ENCODE measurements at places on chromosomes 1 and 21.

GRCh38 chr1:27973771-27974416 lies 14.1 kb downstream of the XKR8 start:
- DNase-seq: no peak

- DNase-seq: no peak
Observed at GRCh38 chr1:28509705-28510272, 3.9 kb downstream of the RCC1 start.

GRCh38 chr1:37243368-37244082 lies 209.2 kb upstream of the GRIK3 start:
- no peak for DNase-seq

DNA sequence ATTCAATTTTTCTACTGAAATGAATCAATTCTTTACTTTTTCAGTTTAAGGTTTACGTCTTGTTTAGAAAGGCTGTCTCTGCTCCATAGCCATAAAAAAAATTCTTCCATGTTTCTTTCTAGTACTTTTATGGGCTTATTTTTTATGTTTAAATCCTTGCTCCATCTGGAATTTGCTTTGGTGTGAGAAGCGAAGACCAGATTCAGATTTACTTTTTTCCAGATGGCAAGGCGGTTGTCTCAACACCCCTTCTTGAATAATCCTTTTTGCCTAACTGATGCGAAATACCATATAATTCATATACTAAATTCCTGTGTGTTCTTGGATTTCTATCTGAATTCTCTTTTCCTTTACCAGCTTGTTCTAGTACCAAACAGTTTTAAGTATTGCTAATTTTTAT lies 101.5 kb downstream of the C1orf94 start:
- no peak for DNase-seq

- DNase-seq: no peak
Observed at GRCh38 chr1:207941665-207942064, 30.7 kb upstream of the CD34 start.

GRCh38 chr1:3610527-3611169 lies 660 bp downstream of the MEGF6 start:
- DNase-seq: no peak

- no peak for DNase-seq
Observed at GRCh38 chr1:167964646-167965045, 27.8 kb upstream of the MPC2 start.
